ENCODE measurements at places on chromosomes 12 and 14.

- no peak for DNase-seq
Measured at GRCh38 chr14:20801726-20802125, 918 bp downstream of the RNASE1 start.

DNA sequence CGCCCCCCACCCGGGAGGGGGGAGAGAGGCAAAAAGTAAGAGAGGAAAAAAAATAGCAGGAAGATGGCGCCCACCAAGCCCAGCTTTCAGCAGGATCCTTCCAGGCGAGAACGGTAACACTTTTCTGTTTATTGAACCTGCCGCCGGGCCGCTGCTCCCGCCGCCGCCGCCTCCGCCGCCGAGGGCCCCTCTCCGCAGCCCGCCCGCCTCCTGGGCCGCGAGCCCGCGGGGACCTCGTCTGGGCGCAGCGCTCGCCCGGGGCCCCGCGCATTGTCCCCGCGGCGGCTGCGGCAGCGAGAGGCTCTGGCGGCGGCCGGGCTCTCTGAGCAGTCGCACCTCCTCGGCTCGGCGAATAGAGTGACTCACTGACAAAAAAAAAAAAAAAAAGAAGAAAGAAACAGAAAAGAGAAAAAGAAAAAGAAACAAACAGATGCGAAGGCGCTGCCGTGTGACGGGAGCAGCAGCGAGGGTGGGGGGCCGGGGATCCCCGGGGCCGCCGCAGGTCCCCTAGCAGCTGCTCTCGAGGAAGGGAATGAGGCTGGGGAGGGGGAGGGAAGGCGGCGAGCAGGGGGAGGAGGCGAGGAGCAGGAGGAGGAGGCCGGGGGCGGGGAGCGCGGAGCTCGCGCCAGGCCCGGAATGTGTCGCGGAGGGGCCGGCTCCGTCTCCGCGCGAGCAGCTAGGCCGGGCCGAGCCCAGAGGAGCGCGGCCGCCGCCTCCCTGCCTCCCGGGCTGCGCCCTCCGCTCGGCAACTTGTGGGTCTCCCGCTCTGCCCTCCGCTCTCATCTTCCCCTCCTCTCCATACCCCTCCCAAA, 781 bp downstream of the NPAS3 start:
- no peak for DNase-seq

DNA sequence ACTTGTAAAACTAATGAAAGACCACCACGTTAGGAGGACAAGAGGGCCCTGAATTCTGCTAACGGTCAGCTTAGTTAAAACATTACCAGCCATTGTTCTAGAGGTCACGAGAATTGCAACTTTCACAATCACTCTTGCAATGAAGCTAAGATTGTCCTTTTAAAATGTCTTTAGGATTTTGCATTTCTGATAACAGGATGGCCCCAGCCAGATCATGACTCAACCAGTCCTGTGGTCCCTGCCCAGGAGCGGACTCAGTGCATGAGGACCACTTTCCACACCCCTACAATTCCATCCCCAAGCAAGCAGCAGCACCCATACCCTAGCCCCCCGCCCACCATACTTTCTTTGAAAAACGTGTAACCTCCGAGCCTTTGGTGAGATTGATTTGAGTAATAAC, 28.7 kb downstream of the HSP90AA1 start:
- DNase-seq = no peak

GRCh38 chr14:23608454-23608853, 27.7 kb upstream of the DHRS2 start:
- no peak for DNase-seq

- no peak for DNase-seq
Measured at GRCh38 chr12:62158461-62159360, 101.5 kb upstream of the USP15 start.

DNA sequence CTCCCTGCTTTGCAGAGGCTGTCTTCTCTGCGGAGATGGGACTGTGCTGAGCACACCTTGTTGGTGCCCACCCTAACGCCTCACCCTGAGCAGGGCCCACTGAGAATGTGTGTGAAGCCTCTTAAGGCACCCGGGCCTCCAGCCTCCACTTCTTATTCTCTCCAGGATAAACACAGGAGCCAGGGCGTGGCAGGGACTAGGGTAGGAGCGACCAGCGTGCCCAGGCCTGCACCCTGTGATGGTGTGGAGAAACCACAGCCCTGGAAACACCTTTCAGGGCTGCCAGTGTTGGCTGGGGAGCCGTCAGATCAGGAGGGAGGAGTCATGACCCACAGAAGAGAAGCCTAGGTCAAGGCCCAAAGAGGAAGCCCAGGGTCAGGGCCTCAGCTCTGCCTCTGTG, 41.3 kb downstream of the VDR start:
- no peak for DNase-seq

DNA sequence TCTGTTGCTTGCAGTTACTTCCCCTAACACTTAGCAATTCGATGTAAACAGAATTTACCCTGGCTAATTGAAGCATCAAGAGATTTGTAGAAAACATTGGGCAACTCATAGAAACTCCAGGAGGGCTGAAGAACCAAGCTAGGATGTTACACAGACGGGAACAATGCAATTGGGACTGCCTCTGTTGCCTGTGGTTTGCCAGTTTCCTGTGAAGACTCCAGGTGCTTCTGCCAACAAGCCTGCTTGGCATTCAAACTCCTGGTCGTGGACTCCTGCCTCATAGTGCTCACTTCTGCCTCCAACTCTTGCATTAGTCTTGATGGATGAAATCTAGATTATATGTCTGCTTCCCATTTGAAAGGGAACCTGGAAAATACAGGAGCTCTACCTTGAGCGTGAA, 246.0 kb downstream of the BMP4 start:
- no peak for DNase-seq

All from PC-9 (cell line).